Fibroblast of skin of right quadriceps (primary cell): ENCODE measurements at places on chromosomes 7 and 10.
A peak's percentile ranks its signal among the peaks of the same experiment; 100 is the strongest.

DNA sequence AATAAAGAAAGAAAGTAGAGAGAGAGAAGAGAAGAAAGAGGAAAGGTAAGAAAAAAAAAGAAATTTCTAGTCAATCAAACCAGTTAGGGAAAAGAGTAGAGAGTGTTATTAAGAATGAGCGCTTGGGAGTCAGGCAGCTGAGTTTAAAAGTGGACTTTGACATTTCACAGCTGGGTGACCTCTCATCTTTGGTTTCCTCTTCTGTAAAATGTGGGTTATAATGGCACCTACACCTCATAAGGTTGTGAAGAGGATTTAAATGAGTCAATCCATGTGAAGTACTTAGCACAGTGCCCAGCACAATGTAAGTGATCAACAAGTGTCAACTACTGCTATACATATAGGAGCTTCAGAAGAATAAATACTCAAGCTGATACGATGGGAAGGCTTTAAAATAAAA, 12.2 kb downstream of the HOXA1 start:
- no peak for DNase-seq

DNA sequence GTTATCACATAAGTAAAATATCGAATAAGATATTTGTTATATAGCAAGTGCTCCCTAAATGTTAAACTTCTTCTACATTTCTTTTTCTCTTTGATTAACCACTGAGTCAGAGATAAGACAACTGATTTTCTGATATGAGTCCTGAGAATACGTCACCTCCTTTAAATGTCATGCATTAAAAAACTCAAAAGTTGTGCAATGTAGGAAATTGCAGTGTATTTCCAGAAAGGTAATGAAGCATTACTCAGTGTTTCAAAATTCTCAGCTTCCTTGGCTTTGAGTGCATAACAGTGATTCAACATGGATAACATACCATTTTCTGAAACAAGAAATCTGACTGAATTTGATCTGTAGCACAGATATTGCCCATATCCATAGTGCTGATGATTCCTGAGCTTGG, 155.8 kb downstream of the BMPER start:
- peak; percentile 88 for DNase-seq

- no peak for DNase-seq
Measured at GRCh38 chr7:16822029-16822428, 17.2 kb upstream of the AGR2 start.

DNA sequence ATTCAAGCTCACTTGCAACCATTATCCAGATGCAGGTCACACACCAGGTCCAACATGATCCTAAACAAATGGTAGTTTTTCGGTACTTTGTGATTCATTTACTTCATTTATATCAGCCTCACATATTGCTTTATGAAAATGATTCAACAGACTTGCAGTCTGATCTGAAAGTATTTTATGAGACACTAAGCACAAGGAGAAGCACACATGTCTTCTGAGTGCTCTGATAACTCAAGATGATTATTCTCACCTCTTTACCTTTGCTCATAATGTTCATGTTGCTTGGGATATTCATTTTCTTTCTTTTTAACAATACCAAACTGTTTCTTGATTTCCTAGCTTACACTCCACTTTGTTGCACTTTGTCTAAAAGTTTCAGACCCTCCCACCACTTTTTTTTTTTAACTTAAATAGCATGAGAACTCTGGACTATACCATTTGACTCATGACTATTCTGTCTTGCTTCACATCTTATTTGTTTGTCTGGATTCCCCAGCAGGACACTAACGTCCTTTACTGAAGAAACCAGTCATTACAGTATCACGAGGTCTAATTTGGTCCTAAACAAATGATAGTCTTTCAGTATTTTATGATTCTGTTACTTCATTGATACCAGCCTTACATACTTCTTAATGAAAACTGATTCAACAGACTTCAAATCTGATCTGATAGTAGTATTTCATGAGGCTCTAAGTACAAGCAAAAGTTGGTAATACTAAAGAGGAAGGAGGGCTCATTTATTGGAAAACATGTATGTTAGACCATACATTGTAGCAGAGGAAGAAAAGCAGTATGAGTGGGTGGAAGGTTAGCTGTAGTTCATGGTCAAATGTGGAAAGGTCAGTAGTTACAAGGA, 171.8 kb upstream of the AHR start:
- DNase-seq: no peak

- no peak for DNase-seq
Measured at GRCh38 chr7:140624392-140625191, 16.0 kb downstream of the DENND2A start.
